ENCODE measurements at places on chromosomes 1 and 21.

- DNase-seq = peak; percentile 18
Measured at GRCh38 chr1:178539291-178539690, 26.4 kb downstream of the TEX35 start.

- DNase-seq = no peak
Measured at GRCh38 chr21:33241846-33242245, 12.1 kb downstream of the IFNAR2 start.

DNA sequence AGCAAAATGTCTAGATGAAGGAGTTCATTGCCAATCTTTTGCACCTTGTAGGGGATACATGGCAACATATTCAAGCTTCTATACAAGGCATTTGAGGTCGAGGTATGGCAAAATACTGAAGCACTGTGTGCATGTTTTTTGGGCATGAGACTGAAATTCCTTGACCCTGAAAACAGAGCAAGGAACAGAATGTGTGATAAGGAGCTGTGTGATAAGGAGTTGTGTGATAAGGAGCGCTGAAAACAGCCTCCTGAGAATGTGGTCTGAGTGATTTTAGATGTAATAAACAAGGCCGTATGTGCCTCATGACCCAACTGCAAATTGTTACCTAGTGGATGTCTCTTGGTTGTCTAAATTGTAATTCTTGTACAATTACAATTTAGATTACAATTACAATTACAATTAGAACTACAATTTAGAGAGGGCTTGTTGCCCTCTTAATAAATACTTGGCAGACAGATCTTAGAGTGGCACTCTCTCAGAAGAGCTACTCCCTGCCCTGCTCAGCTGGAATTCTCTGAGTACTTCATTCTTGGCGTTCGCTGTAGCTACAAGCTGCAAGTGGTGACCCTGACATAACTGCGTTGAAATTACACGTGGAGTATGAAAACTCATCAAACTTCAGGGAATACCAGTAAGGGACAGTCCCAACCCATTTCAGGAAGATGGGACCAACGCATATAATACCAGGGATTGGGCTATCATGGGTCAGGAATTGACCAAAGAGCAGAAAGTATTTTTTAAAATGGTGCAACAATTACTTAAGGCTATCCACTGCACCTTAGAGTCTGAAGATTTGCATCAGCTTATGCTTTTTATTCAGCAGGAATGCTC is 20.0 kb upstream of the ITLN1 start:
- DNase-seq = no peak

DNA sequence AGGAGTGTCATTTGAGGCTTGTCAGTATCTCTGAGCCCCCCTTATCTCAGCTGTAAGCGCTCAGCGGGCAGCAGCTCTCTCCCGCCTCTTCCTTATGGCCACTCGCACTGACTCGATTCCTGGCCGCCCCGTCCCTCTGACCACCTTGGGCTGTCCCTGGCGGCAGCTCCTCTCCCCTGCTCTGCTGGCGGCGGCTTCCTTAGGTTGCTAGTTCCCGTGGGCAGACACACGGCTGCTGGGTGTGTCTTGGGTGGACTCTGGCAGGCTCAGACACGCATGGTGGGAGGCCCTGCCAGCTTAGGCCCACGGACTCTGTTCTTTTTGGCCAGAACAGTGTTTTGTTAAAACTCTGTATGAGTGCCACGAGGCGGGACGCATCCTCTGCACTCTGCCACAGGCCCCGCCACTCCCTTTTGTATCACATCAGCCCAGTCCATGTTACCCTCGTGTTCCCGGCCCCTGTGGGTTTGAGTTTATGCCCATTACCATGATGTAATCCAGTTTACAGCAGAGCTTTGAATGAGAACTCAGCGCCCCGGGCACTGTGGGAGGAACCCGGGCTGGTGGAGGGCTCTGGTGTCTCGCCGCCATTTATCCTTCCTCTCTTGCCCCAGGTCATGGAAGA is 45.9 kb downstream of the COQ8A start:
- no peak for DNase-seq

GRCh38 chr1:192639607-192640368 is 3.8 kb downstream of the RGS13 start:
- no peak for DNase-seq

GRCh38 chr1:53275566-53275965 is 37.2 kb upstream of the MAGOH start:
- no peak for DNase-seq

- no peak for DNase-seq
Measured at GRCh38 chr21:45030682-45031570, 43.5 kb upstream of the ADARB1 start.

GRCh38 chr1:19448491-19449439 is 36.6 kb downstream of the CAPZB start:
- DNase-seq = no peak

GRCh38 chr1:234918961-234919761 is 209.5 kb downstream of the TOMM20 start:
- DNase-seq = no peak

DNA sequence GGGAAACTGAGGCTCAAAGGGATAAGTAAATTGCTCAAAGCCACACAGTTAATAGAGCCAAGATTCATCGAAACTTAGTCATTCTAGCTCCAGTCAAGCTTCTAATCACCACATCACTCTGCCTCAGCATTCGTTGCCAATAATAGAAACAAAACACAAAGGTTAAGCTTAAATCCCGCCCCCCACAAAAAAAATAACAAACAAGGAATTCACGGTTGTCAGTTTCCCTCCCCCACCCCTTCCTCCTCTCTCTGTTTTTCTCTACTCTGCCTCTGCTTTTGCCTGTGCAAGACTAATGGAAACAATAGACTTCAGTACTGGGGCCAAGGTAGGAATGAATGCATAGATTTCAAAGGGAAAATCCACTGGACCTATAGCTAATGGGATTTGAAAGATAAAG is 70.7 kb upstream of the ZNF644 start:
- DNase-seq = no peak

DNA sequence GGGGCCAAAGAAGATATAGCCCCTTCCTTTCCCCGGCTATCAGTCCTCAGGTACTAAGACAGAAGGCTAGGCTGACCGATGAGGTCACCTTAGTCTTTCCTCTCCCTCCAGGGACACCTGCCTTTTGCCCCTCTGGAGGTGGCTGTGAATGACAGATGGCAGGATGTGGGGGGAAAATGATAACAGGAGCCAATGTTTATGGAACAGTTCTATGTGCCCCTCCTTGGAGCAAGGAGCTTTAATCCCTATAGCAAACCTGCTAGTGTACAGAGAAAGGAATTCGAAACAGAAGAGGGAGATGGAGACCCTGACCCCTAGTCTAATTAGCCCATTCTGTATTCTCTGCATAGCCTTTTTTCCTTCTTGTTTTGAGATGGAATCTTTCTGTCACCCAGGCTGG is 28.1 kb downstream of the SERINC2 start:
- DNase-seq = no peak

DNA sequence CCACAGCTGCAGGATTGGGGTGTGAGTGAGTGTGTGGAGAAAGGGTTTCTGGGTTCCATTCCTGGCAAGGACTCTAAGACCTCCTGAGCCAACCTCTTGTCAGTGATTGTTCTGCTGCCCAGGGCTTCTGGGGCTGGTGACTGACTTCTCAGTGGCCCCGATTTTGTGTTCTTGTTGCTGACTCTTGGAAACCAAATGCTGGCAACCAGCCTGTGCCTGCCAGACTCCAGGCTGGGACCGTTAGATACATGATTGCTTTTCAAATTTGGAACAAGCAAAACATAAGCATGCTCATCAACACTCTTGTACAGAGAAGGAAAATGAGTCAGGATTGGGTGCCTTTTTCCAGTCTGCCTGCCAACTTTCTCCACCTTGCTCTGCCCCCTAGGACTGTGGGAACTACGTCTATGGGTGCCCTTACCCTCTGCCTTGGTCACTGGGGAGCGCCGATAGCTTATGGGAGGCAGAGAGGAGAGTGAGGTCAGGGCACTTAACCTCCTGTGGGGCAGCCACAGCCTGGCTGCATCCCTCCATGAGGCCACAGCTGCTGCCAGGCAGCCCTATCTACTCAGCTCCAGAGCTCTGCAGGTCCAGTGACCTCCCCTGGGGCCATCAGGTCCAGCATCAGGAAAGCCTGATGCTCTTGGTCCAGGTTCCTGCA is 39.3 kb upstream of the EPS8L3 start:
- DNase-seq = no peak

DNA sequence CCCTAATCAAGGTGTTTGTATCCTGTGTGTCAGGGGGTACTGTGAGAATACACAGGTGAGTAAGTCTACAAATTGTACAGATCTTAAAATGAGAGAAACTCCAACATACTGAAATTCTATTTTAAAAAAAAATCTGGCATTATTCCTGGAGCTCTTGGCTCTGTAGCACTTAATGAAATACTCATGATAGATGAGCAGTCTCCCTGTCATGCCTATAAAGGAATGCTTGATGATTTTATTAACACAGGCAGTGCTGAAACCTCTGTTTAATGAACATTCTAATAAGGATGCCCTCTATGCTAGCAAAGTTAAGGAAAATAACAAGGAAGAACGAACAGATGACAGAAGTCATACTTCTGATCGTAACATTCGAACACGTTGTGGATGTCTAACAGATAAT is 233.9 kb upstream of the NEGR1 start:
- DNase-seq = no peak

GRCh38 chr21:29148530-29148929 is 18.1 kb downstream of the MAP3K7CL start:
- DNase-seq = no peak

GRCh38 chr1:81433676-81434075 is 367.1 kb upstream of the ADGRL2 start:
- no peak for DNase-seq

DNA sequence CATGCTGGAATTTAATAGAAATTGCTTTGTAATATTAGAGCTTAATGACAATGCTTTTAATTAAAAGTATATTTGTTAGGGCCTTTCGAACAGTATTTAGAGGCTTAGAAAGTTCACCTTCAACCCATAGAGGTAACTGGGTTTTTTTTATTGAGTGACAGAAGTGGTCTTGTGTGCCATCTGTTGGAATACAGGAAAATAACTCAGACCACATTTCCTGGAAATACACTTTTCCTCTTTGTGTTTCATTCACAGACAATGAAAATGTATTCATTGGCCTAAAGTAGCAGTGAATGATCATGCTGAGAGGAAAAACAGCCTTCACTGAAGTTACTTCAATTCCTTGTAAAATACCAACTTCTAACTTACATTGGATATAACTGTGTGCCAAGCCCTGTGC is 83.6 kb upstream of the L1TD1 start:
- no peak for DNase-seq

DNA sequence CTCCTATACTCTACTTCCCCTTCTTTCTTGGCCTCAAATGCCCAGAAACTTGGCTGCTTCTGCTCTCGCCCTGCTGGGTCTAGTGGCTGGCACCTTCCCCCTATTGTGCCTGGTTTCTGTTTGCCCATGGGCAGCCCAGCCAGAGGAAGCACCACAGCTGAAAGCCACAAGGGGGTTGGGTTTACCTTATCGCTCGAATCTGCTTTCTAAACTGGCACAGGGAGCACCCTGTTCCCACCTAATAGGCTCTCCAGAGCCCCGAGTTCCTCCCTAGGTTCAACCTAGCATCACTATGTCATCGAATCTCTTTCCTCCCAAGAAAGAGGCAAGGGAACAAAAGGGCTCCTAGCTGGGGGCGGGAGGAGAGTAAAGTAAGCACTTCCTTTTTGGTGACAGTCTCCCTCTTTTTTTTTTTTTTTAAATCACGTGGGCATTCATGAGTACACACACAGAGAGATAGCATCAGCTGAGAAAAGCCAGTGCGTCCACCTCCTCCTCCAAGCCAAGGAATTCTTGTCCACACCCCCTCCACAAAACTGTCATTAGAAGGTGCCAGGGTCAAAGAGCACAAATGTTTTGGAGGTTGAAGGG is 72.8 kb downstream of the PLEKHA6 start:
- no peak for DNase-seq

GRCh38 chr1:210654176-210654981 is 325.7 kb downstream of the HHAT start:
- no peak for DNase-seq

- no peak for DNase-seq
Measured at GRCh38 chr1:31529999-31530684, 46.2 kb upstream of the TINAGL1 start.

DNA sequence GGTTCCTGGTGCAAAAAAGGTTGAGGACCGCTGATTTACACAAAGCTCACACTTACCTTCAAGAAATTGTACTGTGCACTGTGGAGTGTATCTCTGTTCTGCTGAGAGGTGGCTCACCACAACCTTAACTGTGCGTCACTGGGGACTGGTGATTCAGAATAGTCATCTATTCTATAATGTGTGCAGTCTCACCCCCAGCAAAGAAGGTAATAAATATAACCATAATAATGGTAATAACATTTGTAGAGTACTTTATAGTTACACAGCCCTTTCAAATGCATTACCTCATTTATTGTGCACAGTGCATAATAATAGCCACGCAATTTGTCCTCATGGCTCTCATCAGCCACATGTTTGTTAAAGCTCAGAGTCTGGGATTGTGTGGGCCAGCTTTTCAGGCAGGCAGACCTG is 59.4 kb upstream of the DUSP10 start:
- DNase-seq = no peak

- no peak for DNase-seq
Measured at GRCh38 chr21:14911351-14911750, 153.4 kb downstream of the NRIP1 start.

DNA sequence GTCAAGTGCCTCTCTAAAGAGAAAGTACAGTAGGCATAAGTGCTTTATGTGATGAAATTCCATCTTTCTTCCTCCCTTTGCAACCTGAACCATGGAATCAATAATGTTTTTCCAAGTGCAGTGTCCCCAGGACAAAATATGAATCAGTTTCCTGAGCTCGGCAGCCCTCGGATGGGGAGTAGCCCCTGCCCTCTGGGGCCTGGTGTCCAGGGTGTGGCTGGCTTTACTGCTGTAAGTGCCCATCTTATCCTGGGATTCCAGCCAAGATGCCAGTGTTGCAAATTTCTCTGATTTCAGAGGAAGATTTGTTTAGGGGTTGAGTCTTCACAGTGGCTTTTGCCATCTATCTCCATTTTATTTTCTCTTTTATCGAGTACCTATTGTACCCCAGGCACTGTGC is 40.5 kb upstream of the SRP9 start:
- no peak for DNase-seq

GRCh38 chr1:34163792-34164731 is 968 bp downstream of the CSMD2 start:
- DNase-seq = no peak

DNA sequence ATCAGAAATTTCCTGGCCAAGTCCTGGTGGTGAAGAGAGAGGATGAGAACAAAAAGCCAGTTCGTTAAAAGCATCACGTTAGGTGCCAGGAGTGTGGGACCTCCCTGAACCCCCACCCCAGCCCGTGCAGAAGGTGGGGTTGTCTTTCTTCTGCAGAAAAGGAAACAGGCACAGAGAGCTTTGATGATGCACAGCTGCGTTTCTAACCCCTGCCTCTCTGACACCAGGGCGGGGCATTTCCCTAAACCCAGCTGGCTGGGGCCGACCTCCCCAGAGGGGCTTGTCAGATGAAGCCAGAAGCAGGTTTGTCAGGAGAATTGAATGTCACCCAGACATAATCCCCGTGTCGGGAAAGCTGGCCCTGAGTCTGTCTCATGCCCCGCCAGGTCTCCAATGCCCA is 189.3 kb upstream of the EDN2 start:
- no peak for DNase-seq

DNA sequence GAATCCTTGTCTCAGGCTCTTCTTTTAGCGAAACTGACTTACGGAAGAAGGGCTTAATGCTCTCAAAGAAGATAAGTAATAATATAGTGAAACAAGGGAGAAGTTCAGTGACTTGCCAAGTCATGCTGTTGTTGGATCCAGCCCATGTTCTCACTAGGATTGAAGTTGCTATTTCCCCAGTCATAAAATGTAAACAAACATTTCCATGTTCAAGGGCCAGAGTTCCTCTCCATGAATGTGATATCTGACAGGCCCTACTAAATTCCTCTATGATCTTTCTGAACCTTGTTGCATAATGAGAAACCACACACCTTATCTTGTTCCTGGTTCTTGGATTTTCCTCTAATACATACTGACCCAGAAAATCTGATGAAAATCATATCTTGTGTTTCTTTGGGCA is 876.5 kb upstream of the B3GALT2 start:
- no peak for DNase-seq

All from hematopoietic multipotent progenitor cell treated with erythropoietin and hydrocortisone succinate and interleukin-3 and kit ligand, for 17 days (in vitro differentiated cells).